ENCODE measurements at places on chromosomes 3 and 15.

- peak; percentile 45 for DNase-seq
These were observed 253.2 kb upstream of the LRTM1 start for GRCh38 chr3:55180936-55181535.

GRCh38 chr15:35289024-35289617 is 204.0 kb upstream of the NANOGP8 start:
- peak; percentile 61 for DNase-seq

DNA sequence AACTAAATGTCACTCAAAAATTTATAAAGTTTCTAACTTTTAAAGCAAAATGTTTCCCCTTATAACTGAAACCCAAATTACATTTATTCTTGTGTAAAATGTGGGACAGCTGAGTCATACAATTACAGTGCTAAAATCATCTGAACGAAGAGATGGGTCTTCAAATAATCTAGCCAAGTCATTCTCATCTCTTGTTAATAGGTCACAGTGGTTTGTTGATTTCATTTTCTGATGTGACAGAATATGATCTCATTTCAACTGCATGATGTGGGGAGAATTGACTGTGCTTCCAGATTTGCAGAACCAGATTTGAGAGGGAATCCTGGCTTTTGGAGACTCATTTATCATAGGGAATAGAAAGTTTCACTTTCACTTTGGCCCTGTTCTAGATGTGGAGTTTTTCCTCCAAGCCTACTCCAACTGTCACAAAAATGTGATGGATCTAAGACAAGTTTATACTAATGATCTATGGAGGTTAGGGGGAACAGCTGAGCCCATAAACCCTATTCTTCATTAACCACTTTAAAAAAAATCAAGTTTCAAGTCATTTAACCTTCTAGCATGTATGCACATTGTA is 685.0 kb downstream of the PDCD6IP start:
- no peak for DNase-seq

GRCh38 chr3:193317682-193318300 is 60.8 kb downstream of the ATP13A5 start:
- no peak for DNase-seq

DNA sequence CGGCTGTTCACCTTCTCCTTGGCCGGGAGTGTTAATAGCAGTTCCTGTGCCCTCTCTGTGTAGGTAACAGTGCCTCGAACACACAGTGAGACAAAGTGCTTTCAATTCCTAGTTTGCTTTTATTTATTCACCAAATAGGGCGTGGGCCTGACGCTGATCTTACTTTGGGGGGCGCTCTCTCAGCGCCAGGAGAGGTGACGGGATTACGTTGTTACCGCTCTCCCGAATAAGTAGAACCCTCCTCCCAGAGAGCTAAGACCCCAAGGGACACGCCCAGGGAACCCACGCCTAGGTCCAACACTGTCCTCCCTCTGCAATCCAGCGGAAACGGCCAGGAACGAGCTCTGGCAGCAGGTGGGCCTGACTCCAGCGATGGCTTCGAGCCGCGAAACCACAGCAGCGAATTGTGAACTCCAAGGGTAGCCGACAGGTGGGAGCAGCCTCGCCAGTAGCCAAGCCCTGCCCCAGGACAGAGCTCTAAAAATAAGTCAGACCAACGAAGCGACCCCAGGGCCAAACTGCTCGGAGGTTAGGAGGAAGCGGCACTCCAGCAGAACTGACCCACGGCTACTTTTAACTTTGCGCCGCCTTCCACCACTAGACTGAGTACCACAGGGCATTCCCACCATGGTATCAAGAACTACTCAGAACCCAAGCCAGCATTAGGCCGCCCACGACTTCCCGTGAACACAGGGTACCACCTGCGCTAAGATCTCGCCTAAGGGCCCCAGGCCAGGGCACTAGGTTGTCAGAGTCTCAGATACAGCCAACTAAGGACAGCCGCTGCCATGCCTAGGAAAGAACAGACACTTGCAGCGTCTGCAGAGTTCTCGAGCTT is 1.6 kb upstream of the SIN3A start:
- no peak for DNase-seq

DNA sequence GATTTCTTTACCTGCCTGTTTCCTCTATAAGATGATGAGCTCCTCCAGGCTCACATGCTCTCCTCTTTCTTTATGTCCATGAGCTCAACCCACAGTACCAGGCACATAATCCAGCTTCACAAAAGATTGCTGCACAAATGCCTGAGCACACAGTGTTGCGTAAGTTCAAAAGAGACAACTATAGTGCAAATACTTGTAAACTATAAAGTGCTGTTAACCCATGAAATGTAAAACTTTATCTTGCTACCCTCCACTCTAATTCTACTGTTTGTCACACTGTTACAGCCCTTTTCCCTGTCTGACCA is 101.0 kb upstream of the LPP start:
- no peak for DNase-seq

DNA sequence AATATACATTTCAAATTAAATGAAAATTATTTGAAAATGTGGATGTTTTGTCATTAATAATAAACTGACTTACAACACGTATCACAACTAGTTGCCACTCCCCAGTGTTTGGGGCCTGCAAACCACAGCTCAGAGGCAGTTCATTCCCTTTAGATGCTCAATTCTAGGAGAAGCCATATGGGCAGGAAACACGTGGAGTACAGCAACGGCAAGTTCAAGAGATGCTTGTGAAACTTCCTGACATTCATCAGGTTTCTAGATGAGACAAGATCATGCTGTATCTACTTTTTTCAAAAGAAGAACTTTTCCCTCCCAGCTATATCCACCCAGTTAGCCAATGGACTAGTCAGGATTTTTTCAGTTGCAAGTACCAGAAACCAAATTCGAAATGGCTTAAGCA is 17.6 kb upstream of the PLA2G4D start:
- no peak for DNase-seq

GRCh38 chr3:43638594-43639447 is 17.0 kb upstream of the ANO10 start:
- DNase-seq, result no peak

DNA sequence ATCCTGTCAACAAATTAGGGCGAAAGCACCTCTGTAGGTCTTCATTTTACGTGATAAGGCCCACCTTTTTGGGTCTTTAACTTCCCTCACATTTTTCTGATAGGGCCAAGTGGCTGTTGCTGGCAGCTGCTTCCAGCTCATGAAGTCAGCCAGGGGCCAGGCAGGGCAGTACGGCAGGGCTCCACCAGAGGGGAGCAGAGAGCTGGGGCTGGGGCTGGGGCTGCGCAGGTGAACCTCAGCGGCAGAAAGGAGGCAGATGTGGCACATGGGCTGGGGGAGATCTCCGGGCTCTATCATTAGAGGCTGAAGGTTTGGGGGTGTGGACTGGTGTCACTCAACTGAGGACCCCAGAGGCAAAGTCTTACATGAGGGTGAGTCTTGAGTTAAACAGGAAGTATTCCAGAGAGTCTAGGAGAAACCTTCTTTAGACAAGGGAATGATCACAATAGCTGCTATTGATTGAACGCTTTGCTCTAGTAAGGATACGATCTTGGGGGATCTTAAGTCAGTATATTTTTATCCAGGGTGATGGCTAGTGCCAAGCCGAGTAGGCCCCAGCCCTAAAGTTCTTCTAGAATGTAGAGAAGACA is 62.8 kb upstream of the MEX3B start:
- peak; percentile 83 for DNase-seq

- DNase-seq, result peak; percentile 31
These were observed 94.7 kb upstream of the PDZRN3 start for GRCh38 chr3:73719413-73719851.

DNA sequence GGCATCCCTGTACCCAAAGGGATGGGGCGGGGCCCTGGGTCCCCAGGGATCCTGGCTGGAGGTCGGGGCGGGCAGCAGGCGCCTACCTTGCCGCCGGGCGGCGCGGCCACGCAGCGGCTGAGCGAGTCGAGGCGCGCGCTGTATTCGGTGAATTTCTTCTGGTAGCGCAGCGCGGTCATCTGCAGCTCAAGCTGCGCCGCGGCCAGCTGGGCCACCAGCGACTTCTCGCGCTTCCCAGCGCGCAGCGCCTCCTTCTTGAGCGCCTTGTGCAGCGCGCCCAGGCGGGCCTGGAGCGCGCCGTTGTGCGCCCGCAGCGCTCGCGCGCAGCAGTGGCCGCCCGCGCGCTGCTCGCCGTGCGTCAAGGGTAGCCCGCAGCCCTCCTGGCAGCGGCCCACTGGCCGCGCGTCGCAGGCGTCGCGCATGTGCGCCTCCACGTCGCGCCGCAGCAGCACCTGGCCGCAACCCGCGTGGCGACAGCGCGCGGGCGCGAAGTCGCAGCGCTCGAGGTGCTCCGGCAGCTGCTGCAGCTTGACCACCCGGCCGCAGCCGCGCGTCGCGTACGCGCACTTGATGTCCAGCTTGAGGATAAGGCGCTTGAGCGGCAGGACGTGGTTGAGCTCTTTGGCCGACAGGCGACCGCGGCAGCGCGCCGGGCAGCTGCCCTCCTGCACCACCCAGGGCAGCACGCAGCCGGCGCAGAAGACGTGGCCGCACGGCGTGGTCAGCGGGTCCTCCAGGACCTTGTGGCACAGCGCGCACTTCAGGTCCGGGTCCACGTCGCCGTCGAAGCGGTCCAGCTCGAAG is 522 bp downstream of the PDZRN3 start:
- DNase-seq, result peak; percentile 67

GRCh38 chr3:38645601-38646000 is 3.9 kb downstream of the SCN5A start:
- DNase-seq, result no peak
